ENCODE measurements at places on chromosomes 1 and 21.

- no peak for DNase-seq
Measured at GRCh38 chr1:18234790-18235242, 127.2 kb downstream of the IGSF21 start.

DNA sequence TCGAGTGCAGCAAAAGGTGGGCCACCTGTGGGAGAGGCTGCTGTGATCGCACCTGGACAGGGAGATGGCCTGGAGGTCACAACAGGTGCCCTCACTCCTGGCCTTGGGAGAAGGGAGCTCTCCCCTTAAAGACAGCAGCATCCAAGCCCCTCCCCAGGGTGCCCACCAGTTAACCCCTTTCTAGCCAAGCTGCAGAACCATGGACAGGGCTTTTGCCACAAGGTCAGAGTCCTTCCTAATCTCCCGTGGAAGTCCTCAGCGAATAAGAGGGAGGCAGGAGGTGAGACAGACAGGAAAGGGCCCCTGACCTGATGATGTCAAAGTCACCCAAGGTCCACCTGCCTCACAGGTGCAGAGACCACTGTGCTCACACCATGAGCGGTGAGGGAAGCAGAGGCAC, 1.7 kb downstream of the CNTN2 start:
- DNase-seq, result no peak

GRCh38 chr1:211811848-211812247, 18.7 kb downstream of the LPGAT1 start:
- DNase-seq, result no peak

- no peak for DNase-seq
Measured at GRCh38 chr1:157994704-157995582, 1.5 kb downstream of the KIRREL1 start.

DNA sequence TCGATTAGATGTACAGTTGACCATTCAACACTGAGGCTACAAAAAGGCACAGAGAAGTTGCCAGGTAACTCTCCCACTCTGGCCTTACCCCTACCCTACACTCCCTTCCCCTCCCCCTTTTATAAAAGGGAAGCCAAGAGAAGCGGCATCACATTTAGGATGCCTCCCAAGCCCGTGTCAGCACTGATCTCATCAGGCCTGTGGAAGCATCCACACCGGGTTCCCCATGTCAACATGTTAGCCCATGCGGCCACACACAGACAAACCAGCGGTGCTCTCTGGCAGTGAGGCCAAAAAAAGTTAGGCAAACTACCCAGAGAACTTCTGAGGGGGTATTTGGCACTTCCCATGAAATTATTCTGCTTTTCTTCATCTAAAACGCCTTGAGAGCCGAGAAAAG, 29.9 kb downstream of the BCAR3 start:
- DNase-seq, result no peak

- DNase-seq, result no peak
Measured at GRCh38 chr21:31665397-31665796, 5.9 kb downstream of the SOD1 start.

DNA sequence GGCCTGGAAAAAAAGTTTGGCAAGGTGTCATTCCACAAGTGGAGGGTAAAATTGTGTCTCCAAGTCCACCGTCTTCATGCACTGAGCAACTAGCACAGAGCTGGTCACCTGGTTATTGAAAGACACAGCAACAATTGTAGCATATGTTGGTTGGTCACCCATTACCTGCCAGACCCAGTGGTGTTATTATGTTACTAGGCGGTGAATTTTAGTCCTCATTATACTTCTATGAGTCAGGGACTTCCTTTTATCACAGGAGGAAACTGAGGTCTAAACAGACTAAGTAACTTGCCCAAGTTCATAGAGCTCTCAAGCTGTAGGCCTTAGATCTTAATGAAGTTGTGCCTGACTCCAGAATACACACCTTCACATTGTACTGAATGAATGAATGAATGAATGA, 94.9 kb upstream of the VANGL1 start:
- DNase-seq, result no peak

- no peak for DNase-seq
Measured at GRCh38 chr1:200367841-200368534, 41.8 kb downstream of the ZNF281 start.

All from stimulated activated CD8-positive, alpha-beta memory T cell treated with anti-CD3 and anti-CD28 coated beads, Interleukin-2, amount 100 ng/mL, for 1 hour (primary cell).